ENCODE measurements at places on chromosomes 4 and X. TPM values are rescaled to one million over a fixed set of nuclear protein-coding genes. Genes with fewer than 3 reads are reported as not detected.

Gene CYTL1
- not detected for total RNA-seq

GRCh38 chrX:67295924-67296323 is 247.9 kb upstream of the AR start:
- DNase-seq, result no peak

- no peak for DNase-seq
These were observed 584.3 kb downstream of the KLHL13 start for GRCh38 chrX:117532339-117532738.

DNA sequence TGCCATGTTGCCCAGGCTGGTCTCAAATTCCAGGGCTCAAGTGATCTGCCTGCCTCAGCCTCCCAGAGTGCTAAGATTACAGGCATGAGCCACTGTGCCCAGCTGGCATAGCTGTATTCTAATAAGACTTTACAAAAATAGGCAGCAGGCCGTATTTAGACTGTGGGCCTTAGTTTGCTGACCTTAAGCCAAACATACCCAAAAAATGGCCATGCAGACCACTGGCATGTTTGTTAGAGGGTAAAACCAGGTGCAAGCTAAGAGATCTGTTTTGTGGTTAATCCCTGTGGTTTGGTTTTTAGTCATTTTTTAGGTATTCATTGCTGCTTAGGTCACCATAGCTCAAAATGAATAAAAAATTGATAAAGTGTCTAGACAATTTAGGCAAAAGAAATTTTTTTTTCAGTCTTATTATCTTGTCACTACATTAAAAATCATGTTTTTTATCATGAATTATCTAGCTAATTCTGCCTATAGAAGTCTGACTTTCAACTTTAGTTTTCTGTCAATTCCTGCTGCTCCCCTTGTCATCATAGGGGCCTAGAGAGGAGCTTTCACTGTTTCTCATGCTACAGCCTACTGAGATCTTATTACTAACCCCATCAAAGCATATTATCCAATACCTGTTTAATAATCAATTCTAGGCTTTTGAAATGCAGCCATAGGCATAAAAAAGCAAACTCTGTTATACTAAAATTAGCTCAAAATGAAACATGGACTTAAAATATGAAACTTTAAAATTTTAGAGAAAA is 7.5 kb upstream of the SPINK2 start:
- no peak for DNase-seq

Gene ABCD1
- total RNA-seq, result 5.2 TPM

Gene NAP1L3
- total RNA-seq, result 5.2 TPM

Gene ZCCHC18
- 5.9 TPM for total RNA-seq

- DNase-seq, result no peak
These were observed 35.5 kb downstream of the NOP14 start for GRCh38 chr4:2927696-2928075.

DNA sequence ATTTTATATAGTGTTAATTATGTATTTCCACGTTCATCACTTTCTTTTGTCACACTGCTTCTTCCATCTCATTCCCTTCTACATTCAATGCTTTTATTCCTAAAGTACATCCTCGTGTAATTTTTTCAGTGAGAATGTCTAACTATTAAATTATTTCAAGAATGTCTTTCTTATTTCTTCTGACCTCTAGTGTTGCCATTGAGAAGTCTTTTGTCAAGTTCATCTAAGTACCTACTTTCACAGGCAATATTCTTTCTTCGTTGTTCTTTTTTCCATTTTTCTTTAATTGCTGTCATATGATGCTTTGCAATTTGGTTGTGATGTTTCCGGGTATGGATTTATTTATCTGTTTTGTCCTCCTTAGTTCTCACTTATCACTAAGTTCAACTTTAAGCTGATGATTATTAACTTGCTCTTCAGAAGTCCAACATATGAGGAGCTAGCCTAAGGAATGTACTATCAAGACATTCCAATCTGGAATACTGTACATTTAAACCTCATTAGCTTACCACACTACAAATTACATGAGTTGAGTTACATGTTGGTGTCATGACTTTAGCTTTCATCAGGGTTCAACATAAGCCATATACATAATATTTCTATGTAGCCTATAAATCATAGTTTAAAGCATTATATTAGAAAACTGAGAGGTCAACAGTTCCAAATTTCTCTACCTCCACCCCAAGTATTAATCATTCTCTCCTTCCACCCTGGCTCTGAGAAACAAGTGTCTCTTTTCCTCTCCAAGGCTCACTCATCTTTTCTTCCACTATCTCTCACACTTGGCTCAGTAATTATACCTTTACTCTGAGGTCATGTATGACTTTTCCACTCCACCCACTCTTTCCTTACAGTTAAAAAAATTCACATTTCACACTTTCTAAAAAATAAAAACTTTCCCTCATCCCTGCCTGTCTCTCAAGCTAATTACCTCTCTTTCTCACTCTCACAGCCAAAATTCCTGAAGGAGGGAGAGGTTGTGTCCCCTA is 81.5 kb downstream of the COX18 start:
- DNase-seq, result no peak

DNA sequence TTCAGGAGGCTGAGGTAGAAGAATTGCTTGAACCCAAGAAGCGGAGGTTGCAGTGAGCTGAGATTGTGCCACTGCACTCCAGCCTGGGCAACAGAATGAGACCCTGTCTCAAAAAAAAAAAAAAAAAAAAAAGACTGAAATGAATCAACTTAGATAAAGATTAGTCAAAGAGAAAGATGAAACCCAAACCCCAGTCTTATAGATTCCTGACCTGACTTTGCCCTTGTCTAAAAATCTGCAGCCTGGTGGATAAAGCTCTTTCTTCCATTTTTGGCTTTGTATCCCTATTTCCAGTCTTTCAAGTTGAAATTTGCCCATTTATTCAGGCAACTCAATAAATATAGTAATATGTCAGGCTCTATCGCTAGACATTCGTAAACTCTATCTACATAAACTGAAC is 39.3 kb upstream of the SPINK2 start:
- no peak for DNase-seq

Gene TLR8
- not detected for total RNA-seq

Gene REELD1
- 1.00 TPM for total RNA-seq

Gene FAM236C
- not detected for total RNA-seq

Gene C4orf51
- total RNA-seq, result not detected

- peak; percentile 3 for DNase-seq
These were observed 107.5 kb upstream of the ACSL4 start for GRCh38 chrX:109840585-109840984.

Gene CT45A5
- not detected for total RNA-seq

GRCh38 chr4:6937754-6938153 is 28.1 kb downstream of the TBC1D14 start:
- no peak for DNase-seq

Gene NAP1L2
- total RNA-seq, result 2.7 TPM

- no peak for DNase-seq
These were observed 96.9 kb upstream of the CASK start for GRCh38 chrX:42020225-42020624.

- DNase-seq, result no peak
These were observed 103.6 kb downstream of the UCHL1 start for GRCh38 chr4:41360214-41360920.

DNA sequence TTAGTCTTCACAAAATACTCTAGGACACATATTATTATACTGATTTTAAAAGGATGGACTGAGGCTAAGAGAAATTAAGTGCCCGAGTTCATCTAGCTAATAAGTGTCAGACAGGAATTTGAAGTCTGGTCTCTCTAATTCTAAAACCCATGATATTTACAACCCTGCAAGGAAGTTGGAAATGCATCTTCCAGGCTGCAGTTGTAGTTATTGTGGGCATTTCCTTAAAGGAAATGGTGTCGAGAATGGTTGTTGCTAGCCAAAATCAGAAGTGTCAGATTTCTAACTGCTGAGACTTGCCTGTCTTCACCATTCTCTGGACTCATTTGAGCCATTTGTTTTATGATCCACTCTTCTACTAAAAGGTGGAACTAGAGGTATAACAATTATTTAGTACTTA is 82.5 kb downstream of the FAT4 start:
- DNase-seq, result no peak

DNA sequence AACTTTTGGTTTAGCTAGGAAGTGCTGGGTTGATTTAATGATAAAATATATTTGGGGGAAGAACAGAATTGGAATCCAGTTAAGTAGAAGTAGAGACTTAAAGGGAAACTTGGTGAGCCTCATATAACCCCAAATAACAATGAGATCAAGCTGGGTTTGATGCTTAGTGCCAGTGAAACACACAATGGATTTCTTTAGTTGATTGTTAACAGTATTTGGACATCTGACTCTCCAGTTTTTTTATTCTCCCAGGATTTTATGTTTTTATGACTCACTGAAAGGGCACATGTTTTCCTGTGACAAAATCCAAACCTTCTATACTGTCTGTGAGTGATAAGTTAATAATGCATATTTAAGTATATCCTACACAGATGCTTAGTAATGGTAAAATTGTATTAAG is 2.7 kb upstream of the NEUROG2 start:
- no peak for DNase-seq

- no peak for DNase-seq
These were observed 82.1 kb downstream of the PPP1R2C start for GRCh38 chrX:42695800-42696358.

DNA sequence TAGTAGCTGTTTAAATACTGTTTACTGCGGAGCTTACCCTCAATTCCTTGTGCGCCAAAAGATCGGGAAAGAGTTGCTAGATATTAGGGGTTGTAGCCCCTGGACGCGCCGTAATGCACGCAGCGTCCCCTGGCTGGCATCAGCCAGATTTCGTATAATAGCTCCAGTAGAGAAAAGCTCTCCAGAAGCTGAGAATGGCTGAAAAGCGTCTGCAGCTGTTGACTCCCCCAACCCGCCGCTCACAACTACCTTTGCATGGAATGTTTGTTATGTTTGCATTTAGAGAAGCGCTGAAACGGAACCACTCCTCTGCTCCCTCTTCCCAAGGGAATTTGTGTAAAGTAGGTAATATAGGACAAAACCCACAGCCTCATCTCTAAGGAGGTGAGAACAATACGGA is 3.7 kb downstream of the DOCK11 start:
- no peak for DNase-seq

Gene ACSL4
- total RNA-seq, result 17.2 TPM

DNA sequence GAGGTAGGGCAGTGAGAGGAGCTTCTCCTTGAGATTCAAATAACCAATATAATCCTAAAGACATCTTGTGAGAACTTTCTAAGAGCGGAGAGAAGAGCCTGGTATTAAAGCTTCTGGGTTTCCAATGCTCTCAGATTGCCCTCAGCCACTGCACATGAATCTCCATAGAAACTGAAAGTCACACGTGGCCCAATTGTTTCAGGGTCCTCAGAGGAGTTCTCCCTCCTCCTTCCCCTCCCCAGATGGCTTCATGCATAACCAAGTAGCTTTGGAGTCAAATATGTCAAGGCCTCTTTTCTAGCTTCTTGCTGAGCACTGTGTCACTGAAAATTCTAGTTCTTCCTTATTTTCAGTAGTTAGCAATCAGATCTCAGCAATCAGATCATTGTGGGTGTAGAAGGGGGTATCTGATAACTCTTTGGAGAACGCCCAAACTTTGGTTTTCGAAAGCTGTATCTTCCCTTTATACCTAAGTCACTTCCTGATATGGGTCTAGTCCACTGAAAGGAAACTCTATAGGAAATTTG is 2.2 kb downstream of the BTK start:
- DNase-seq, result no peak

Gene L1CAM
- total RNA-seq, result not detected

- DNase-seq, result no peak
These were observed 249.1 kb downstream of the RPA4 start for GRCh38 chrX:97132664-97133415.

DNA sequence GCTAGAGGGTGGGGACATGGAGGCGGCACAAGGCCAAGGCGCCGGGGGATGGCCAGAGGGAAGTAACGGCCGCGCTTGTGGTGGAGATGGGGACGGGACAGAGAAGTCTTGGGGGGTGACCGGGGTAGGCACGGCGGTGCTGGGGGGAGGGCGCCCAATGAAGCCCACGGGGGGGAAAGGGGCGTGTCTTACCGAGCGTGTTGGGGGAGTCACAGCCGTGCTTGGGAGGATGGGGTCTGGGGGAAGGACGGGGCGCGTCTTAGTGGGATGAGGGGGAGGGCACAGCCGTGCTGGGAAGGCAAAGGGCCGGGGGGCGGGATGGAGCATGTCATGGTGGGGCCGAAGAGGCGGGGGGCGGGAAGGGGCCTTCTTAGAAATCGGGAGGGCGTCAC is 952 bp downstream of the ARSD start:
- DNase-seq, result no peak

Gene SORCS2
- total RNA-seq, result not detected

DNA sequence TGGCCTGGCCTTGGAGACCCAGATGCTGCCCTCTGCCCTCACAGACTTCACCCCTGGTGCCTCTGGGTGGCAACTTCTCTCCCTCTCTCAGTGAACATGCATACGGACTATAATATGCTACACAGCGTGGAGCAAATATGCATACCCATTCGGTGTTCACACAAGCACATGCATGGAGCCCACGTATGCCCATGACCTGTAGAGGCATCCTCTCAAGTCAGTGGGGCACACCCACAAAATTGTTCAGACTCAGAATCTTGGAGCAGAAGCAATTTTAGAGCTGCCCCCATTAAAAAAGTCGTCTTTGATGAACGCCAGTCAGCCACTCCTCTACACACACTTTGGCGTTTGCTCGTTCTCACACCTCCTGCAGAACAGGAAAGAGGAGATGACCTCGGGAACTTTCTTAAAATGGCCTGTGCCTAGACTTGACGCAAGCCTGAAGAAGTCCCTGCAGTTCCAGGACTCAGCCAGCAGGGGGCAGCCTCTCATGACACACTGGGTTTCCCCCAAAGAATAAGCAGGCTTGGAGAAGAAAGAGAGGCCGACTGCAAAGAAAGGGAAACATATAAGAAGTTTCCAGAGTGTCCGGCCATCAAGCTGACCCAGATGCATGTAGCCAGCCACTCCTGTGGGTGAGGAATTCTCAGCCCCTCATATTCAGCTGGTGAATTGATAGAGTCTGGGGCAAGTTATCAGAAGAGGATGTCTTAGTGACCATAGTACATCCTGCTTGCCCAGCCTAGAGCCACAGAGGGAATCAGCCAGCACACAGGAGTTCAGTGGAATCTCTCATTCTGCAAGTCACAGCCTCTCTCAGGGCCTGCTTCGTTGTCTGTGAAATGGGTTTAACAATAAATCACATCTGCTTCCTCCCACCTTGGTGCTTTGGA is 17.3 kb downstream of the APLN start:
- DNase-seq, result peak; percentile 82

DNA sequence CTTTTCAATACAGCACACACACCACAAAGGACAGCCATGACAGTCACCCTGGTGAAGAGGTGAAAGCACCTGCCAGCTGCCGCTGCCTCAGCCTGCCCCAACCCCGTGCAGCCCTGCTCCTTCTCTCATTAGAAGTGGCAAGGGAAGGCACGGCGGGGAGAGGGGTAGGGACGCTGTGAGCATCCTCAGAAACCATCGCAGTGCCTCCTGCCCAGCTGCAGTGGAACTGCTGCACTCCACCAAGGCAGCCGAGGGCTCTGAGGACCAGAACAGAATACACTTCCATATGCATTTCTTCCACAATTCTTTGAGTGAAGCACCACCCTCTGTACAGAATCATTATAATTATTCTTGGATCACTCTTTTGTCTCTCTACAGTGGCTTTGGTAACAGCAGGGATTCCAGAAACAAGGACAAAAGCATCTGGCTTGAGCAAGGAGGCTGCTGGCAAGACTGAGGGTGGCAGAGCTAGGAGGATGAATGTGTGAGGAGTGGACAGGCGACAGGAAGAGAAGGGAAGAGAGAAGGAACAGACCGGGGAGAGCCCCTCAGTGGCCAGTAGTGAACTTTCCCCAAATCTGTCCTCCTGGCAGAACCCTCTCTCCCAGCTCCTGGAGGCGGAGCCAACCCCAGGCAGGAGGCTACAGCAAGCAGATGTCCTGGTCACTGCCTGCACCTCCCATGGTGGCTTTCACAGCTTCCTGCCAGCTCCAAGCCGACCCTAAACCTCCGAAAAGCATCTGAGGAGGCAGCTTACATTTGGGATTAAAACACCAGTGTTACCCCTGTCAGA is 73.2 kb downstream of the MTNR1A start:
- no peak for DNase-seq

Gene FOXP3
- total RNA-seq, result 0.71 TPM

All from CD8-positive, alpha-beta T cell (primary cell).